DMS79 (cell line): ENCODE measurements at places on chromosomes 11 and 22.

DNA sequence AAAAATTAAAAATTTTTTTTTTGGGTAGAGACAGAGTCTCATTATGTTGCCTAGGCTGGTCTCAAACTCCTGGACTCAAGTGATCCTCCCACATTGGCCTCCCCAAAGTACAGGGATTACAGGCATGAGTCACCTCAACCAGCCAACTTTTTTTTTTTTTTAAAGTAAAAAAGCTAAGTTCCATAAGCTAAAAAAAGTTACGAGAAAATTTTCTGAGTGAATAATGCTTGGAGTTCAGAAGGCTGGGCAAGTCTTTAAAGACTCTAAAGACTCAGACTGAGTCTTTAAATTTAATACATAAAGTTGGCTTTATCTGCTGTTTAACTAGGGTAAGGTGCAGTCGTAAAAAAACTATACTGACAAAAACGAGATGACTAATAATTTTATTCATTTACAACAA is 5.6 kb downstream of the DDX6 start:
- no peak for DNase-seq

DNA sequence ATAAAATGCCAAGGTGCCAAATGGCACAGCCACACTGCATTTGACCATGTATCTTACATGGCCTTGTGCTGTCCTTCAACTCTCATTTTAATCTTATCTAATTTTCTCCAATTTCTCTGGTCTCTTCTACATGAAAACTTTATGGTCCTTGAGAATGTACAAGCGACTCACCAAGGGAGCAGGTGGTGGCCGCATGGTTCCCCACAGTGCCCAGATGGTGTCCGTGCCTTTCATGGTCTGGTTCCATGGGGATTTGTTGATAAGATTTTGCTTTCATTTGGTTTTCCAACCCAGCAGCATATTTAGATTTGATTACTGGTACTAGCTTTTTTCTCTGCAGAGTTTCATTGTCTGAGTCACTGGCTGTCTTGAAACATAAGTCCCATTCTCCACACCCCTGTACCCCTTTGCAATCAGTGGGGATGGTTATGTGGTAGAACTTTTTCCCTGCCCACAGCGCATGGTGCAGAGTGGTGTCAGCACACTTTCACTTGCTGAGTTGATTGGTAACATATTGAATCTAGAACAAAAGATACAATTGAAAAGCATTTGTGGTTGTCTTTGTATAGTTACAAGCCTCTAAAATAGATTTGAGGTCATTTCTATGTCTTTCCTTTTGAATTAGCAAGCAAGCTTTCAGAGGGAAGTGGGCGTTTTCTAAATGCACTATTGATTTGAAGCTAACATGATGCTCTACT is 24.1 kb downstream of the ZNRF3 start:
- no peak for DNase-seq

- DNase-seq = no peak
Measured at GRCh38 chr11:2655016-2655719, 44.6 kb downstream of the KCNQ1OT1 start.

DNA sequence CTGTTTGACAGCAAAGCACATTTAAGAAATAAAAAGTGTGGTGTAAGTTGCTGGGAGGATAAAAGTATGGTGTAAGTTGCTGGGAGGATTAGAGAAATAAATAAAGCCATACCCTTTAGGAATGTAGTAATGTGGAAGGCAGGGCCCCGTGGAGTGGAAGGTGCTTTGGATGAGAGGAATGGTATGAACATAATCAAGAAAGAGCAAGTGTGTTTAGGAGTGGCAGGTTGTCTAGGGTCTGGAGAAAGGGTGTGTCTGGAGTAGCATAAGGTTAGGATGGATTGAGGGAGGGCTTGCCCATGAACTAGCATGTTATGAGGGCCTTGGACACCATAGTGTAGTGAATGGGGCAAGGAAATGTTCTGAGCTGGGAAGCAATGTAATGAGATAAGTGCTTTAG is 18.1 kb downstream of the MRPL16 start:
- DNase-seq = no peak

DNA sequence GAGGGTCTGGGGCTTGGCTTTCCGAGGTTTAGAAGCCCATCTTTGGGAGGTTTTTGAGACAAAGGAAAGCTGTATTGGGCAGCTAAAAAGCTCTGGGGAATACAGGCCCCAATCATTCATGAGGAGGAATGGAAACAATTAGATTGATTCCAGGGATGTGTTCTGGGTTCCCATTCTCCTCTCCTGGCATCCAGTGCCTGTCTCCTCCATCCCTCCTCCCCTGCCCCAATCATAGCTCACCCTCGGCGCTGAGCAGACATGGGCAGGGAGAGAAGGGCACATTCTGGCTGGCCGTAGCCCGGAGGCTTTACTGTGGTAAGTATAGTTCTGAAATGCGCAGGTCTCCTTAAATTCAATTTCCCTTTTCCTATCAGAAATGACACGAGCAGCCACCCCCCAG is 42.4 kb downstream of the ABTB2 start:
- DNase-seq = no peak

- DNase-seq = no peak
Measured at GRCh38 chr11:29159552-29160465, 857.0 kb downstream of the KCNA4 start.

- no peak for DNase-seq
Measured at GRCh38 chr11:27705873-27706820, 5.9 kb upstream of the BDNF start.

GRCh38 chr11:86279747-86280146 is 22.3 kb upstream of the HIKESHI start:
- no peak for DNase-seq

DNA sequence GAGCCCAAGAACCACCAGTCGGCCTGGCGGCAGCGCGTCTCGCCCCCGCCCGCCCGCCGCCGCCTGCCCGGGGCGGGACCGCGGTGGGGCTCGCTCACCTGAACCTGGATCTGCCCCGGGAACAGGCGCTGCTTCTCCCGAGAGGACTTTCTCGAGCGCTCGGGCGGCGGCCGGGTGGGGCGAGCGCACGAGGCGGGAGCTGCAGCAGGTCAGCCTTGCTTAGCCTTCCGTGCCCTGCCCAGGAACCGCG is 133 bp downstream of the MYH9 start:
- DNase-seq = no peak

- DNase-seq = no peak
Measured at GRCh38 chr11:47918882-47919495, 61.4 kb upstream of the PTPRJ start.

DNA sequence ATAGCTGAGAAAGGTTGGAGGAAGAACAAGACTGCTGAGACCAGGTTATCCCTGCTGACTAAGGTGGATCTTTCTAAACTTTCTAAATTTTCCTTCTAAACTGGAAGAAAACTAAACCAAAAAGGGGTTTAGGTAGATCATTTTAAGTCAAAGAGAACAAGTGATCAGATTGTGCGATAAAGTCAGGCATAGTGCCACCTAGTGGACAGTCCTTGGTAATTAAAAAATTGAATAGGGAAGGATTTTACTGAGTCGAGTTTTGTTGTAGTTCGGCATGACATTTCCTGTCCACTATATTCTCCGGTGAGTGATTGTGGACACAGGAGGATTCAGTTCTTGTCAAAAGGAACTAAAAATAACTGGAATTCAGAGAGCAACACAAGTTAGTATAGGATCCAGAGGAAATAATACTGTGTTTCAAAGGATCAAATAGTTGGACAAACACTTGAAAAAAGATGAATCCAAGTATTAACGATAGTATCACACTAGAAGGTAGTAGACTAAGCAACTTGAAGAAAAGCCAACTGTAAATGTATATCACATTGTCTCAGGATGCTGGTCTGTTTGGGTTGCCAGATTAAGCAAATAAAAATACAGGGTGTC is 1236.4 kb downstream of the FAM181B start:
- no peak for DNase-seq

GRCh38 chr11:68838572-68838964 is 3.1 kb downstream of the CPT1A start:
- no peak for DNase-seq

DNA sequence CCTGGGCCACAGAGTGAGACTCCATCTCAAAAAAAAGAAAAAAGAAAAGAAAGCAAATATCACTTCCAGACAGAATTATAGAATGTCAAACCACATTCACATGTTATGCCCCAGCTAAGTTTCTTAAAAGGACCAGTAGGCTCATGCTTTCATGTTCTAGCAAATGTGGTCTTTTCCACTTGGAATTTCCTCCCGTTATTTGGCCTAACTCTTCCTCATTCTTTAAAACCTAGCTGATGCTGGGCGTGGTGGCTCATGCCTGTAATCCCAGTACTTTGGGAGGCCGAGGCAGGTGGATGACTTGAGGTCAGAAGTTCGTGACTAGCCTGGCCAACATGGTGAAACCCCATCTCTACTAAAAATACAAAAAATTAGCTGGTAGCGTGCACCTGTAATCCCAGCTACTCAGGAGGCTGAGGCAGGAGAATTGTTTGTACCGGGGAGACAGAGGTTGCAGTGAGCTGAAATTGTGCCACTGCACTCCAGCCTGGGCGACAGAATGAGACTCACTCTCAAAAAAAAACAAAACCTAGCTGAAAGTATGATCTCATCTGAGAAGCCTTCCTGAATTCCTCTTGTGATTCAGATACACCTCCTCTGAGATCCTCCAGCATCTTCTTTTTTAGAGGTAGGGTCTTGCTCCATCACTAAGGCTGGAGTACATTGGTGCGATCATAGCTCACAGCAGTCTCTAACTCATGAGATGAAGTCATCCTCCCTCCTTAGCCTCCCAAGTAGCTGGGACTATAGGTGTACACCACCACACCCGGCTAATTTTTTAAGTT is 50.4 kb downstream of the FCHSD2 start:
- no peak for DNase-seq

GRCh38 chr11:565921-566509 is 5.2 kb downstream of the RASSF7 start:
- no peak for DNase-seq
